ENCODE measurements at places on chromosomes 7 and 10.

GRCh38 chr10:130756651-130757050, 554.9 kb downstream of the TCERG1L start:
- DNase-seq, result peak; percentile 63

DNA sequence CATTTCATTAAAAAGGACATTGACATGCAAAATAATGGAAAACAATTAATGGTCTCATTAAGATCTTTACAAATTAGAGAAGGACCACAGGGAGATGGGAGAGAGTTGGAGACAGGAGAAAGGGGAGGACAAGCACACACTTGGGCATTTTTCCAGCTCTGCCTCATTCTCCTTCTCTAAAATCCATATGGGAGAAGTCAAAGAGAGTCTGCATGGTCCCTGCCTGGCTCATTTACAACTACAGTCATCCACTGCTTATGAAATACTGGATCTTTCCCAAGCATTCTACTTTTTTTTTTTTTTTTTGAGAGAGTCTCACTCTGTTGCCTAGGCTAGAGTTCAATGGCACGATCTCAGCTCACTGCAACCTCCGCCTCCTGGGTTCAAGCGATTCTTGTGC, 518.9 kb upstream of the CELF2 start:
- no peak for DNase-seq

GRCh38 chr10:131257027-131257426, 54.5 kb downstream of the TCERG1L start:
- DNase-seq, result no peak

DNA sequence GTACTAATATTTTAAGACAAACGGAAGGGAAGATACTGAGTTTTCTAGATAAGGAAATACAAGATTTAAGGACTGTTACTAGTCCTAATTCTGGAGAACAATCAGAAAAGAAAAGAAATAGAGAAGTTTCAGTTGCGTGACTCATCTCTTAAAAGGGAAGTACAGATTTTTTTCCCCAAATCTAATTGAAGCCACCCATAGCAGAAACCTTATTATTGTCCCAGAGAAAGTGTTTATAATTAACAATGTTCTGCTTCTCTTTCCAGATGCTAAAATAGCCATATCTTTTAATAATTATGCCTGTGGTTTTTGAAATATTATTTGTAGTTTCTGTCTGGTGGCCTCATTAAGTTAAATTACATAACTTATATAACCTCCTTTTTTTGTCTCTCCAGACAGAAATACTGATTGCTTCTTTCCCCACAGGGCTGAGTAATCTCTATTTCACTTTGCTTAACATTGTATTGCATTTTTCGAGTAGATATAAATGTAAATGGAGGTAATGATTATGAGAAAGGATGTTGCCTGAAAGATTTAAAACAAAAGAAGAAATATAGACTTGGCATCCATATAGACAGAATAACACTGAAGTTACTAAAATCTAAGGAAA, 240.7 kb upstream of the MBL2 start:
- DNase-seq, result no peak
